K562 (cell line): ENCODE measurements at places on chromosomes 16 and 17. TPM values are rescaled to one million over a fixed set of nuclear protein-coding genes. Genes with fewer than 3 reads are reported as not detected.

The DOC2A gene
- 0.38 and 0.47 TPM in 2 replicates for total RNA-seq

The STRADA gene
- total RNA-seq: 21.2 and 22.5 TPM in 2 replicates

The ALDH3A1 gene
- total RNA-seq: not detected in 2 replicates

The NR1D1 gene
- total RNA-seq: 6.6 and 7.7 TPM in 2 replicates
